ENCODE measurements at places on chromosomes 2 and 18. TPM values are rescaled to one million over a fixed set of nuclear protein-coding genes. Genes with fewer than 3 reads are reported as not detected.

Gene TAF1B
- total RNA-seq, result 35.3 TPM

Gene ADGRF3
- 3.9 TPM for total RNA-seq

Gene ARL5A
- 78.6 TPM for total RNA-seq

Gene OTOS
- total RNA-seq, result not detected

Gene TFCP2L1
- total RNA-seq, result 1.4 TPM

Gene STK17B
- total RNA-seq, result 148 TPM

Gene RIF1
- total RNA-seq, result 69.4 TPM

Gene MC4R
- total RNA-seq, result not detected

Gene GTF2A1L
- not detected for total RNA-seq

Gene GRHL1
- 2.5 TPM for total RNA-seq

Gene RAB6C
- total RNA-seq, result not detected

Gene CCDC150
- 28.7 TPM for total RNA-seq

Gene MAL
- total RNA-seq, result not detected

Gene NDC80
- 115 TPM for total RNA-seq

Gene SNORC
- total RNA-seq, result 1.4 TPM

Gene AGFG1
- 68.5 TPM for total RNA-seq

Gene SCYGR1
- total RNA-seq, result not detected

Gene ANKRD30B
- total RNA-seq, result not detected

Gene CRYGC
- total RNA-seq, result not detected

Gene RBM45
- total RNA-seq, result 22.5 TPM

Gene RAX
- not detected for total RNA-seq

Gene SPDYA
- total RNA-seq, result 1.7 TPM

Gene FARSB
- 46.7 TPM for total RNA-seq

Gene PLA2R1
- not detected for total RNA-seq

Gene SPC25
- total RNA-seq, result 50.3 TPM

Gene RAB27B
- not detected for total RNA-seq

Gene NYAP2
- not detected for total RNA-seq

Gene ABCG8
- not detected for total RNA-seq

Gene DSG4
- total RNA-seq, result not detected

Gene ARHGEF4
- total RNA-seq, result 1.3 TPM

Gene PRKCE
- 50.2 TPM for total RNA-seq

Gene SAG
- not detected for total RNA-seq

Gene DNAH7
- not detected for total RNA-seq

Gene DUSP2
- total RNA-seq, result 37.3 TPM

Gene TEX44
- not detected for total RNA-seq

Gene SERPINB4
- not detected for total RNA-seq

Gene APLF
- total RNA-seq, result 6.8 TPM

Gene C18orf63
- not detected for total RNA-seq

Gene MC2R
- total RNA-seq, result not detected

Gene ME2
- total RNA-seq, result 62.0 TPM

Gene MPV17
- 109 TPM for total RNA-seq

Gene KCNG2
- not detected for total RNA-seq

Gene CHST10
- total RNA-seq, result 13.5 TPM

Gene SCG2
- total RNA-seq, result not detected
